Activated CD4-positive, CD25-positive, alpha-beta regulatory T cell (primary cell): ENCODE measurements at places on chromosomes 6 and 20.

DNA sequence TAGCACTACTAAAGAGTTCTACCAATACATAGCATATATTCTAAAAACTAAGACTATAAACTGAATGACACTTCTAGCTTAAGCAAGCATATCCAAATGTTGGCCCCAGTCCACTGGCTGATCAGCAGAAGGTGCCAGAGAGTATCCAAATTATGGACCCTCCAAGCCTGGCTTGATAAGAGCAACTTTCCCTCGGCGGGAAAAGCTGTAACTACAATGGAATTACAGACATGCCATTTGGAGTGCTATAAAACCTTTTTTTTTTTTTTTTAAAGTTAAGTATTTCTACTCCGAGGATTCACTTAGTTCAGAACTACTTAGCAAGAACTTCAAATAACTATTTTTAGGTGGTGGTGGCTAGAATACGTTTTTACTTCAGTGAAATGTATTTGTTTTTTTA, 94.6 kb downstream of the EPB41L2 start:
- no peak for DNase-seq

DNA sequence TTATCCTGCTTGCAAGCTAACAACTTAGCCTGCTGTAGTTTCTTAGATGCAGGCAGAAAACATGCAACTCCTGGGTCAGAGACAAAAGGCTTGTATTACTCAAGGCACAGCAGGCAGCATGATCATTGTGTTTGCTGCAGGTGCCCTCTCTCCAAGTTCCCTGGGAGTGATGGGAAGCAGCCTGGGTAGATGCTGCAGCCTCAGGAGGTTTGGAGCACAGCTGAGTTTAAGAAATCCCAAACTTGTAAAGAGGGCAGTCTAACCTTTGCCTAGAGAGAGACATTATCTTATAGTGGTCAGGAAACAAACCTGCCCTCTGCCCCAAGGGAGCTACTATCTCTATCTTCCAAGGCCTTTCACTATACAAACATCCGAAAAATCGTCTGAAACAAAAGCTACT, 61.1 kb downstream of the PFDN4 start:
- no peak for DNase-seq

- no peak for DNase-seq
These were observed 12.7 kb upstream of the STK35 start for GRCh38 chr20:2088891-2089290.

DNA sequence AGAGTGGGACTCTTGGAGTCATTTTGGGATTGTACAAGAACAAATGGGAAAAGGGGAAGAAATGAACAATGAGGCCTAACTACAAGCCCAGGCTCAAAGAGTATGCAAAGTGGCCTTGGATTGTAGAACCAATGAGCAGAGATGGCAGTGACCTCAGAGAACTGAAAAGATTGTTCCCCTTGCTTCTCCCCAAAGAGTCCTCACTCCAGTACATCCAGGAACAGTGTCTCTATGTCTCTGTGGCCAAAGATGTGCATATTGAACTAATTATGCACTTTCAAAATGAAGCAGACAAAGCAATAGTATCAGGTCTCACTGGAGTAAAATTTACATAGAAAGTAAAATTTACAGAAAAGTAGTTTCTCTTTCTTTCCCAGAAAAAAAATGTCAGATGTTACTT, 81.0 kb downstream of the SMLR1 start:
- no peak for DNase-seq

- peak; percentile 41 for DNase-seq
These were observed 26.2 kb upstream of the GATA5 start for GRCh38 chr20:62501801-62502495.

DNA sequence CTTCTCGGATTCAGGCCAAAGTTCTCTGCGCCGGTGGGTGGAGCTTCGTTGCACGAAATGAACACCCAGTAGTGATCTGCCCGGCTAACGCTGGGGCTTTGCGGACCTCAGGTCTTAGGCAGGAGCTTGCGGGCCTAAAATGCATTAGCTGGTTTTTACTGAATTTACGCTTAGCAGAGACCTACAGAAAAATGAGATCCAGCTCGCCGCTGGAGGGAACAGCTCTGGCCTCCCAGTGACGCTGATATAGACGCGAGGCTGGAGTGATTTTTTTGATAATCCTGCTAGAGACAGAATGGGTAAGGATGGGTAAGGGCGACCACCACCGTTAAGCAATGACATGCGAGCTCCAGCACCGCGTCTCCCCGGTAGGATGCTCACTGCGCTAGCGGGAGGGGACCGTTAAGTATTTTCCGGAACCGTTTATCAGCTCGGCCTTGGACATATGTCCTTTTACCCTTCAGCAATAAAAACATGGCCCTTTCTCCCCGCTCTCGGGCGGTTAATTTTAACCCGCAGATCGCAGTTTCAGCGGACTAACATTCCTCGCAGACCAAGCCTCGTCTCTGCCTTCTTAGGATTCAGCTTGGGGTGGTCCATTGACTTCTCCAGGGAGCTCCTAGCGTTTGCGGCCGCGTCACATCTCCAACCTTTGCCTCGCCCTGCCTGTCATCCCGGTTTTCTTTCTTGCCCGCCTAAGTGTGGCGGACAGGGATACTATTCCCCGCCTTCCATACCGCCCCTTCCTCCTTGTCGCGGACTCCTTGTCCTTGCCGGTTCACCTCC, 109.3 kb downstream of the GPX5 start:
- no peak for DNase-seq

DNA sequence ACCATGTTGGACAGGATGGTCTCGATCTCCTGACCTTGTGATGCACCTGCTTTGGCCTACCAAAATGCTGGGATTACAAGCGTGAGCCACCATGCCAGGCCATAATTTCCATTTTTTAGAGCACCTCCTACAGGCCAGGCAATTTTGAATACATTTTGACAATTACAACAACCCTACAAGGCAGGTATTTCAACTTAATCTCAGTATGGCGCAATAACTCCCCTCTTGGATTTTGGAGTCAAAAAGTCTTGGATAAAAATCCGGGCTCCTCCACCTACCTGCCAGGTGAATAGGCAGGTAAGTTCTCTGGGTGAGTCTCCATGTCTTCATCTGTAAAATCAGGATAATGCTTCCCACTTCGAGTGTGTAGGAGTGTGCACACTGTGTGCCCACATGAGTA, 39.5 kb upstream of the TFAP2C start:
- no peak for DNase-seq

GRCh38 chr20:36017048-36017951, 48.9 kb downstream of the CNBD2 start:
- no peak for DNase-seq

GRCh38 chr6:128725271-128726233, 157.4 kb upstream of the LAMA2 start:
- DNase-seq: no peak

DNA sequence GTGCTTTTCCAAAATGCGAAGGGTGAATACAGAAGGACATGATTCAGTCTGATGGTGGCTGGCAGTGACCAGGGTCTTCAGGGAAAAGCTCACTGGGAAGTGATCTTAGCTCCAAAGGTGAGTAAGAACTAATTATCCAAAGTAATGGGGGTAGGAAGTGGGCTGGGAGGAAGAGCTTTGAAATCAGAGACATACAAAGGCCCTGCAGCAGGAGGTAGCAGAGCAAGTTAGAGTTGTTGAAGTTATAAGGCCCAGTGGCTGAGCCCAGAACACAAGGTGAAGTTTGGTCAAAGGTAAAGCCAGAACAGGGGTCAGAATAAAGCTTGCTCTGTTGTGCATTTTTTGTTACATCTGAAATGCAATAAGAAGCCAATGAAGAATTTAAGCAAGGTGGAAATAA, 81.2 kb downstream of the PLCB1 start:
- no peak for DNase-seq

DNA sequence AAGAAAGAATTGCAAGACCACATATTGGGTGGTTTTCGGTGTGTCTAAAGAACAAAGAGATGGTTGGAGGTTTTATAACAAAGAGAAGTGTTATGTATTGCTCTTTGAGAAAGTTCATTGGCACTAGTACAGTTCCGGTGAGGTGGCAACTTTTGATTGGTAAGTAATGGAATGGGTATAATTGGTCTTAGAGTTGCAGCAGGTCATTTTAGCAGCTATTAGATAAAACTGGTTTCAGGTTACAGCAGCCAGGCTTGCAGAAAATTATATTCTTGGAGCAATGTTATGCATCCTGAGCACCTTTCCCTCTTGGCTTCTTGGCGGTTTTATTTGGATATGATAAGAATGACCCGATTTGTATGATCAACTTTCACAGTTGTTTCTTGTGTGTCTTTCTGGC, 12.3 kb upstream of the SSTR4 start:
- DNase-seq: no peak

DNA sequence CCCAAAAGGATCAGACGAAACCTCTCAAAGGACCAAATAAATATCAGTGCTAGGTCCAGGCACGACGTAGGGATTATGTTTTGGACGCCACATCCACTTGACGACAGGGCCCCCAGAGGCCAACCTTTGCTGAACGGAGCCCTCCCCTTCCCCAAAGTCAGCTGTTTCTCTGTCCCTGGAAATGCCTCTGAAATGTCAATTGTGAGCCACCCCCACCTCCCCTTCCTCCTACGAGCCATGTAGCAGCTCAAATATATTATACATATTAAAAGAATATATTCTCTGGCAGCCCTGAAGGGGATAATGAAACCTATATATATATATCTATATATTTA, 39.6 kb upstream of the BLCAP start:
- DNase-seq: no peak

GRCh38 chr20:19913927-19914614, 103.1 kb upstream of the NAA20 start:
- no peak for DNase-seq

- no peak for DNase-seq
These were observed 12.1 kb upstream of the CHRNA4 start for GRCh38 chr20:63372971-63373885.

DNA sequence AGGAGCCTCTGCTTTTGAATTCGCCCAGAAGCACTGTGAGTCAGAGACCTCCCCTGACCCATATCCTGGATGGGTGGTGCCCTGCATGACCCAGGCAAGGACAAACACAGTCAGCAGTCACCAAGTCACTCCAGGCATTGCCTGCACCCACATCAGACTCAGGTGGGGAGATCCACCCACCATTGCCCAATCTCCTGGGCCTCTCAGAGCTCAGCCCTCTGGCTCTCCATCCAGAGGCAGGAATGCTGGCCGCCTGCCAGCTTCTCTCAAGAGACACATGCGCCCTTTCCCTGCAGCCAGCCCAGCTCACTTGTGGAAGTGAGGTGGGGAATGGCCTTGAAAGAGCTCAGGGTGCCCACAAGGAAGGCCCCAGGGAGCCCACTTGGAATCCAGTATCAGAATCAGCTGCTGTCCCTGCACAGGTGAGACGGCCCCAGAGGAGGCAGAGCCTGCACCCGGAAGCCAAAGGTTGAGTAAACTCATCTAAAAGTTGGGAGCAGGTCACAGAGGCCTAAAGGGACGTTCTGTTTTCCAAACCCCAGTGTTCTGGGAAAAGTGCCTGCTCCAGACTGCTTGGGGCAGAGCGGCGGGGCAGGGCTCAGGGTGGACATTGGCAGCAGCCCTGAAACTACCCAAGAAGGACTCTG, 129.8 kb downstream of the PREX1 start:
- DNase-seq: no peak

DNA sequence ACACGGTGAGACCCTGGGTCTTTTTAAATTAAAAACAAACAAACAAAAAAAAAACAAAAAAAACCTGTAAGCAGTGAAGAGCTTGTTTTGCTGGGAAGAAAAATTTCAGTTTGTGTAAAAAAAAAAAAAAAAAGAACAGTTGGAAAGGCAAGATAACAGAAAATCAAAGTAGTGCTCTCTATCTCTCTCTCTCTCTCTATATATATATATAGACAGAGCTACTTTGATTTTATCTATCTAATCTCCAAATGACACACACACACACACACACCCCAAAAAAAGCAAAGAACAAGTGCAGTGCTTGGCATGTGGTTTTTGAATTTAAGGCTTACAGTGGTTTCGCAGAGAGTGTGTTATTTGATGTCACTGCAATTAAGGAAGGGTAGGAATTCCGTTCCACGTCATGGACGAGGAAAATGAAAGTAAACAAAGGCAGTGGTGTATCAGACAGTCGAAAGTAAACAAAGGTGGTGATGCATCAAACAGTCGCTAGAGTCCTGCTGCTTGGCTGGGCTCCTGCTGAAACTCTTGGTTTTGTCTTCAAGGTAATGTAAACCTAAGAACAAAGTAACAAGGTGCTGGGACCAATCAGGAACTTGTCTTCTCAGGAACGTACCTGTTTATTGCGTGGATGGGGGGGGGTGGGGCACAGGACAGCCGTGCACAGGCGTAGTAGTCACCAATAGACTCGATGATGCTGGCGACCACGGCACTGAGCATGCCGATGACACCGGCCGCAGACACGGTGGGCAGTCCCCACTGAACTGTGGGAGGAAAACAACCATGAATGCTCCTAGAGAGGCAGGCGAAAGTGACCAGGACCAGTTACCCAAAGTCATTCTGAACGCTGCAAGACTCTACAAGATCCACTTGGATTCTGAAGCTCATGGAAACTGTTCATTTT, 131.8 kb downstream of the SLC23A2 start:
- no peak for DNase-seq

DNA sequence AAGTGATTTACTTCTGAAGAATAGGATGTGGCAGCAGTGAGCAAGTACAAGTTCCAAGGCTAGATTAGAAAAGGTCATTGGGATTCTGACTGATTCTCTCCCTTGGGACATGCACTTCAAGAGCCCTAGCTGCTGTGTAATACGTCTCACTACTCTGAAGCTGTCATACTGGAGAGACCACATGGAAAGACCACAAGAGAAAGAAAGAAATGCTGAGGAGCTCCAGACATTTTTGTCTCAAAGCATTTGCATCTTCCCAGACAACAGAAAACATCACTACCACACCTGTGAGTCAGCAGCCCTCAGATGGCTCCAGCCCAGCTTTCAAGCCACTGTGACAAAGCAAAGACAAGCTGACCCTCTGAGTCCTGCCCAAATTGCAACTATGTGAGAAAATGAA, 20.7 kb downstream of the TENT5A start:
- DNase-seq: no peak

DNA sequence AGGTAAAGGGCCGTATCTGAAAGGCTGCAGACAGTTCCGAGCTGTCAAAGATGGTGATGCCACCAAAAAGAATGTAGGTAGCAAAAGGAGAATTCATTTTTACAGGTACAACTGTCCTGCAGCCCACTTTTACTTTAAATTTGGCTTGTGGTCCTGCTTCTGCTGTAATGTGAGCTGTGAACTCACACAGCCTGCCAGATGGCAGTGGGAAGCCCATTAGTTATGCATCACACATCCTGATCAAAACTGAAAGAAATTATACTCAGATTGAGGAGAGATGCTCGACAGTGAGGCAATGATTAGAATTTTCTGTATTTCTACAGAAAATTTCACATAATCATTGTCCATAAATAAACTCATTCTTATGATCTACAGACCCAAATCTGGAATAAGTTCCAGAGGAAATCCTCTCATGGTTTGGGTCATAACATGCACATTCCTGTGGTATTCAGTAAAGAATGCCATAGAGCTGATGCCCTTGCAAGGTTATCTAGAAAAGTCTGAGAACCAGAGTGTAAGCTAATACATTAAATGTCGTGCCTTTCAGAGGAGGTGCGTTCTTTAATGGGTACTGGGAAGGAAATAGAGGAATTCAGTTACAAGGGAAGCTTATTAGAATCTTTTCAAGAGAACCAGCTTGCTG, 23.9 kb upstream of the E2F3 start:
- DNase-seq: no peak
